ENCODE measurements at places on chromosomes 2 and 18.

GRCh38 chr2:240817496-240818292 lies 2.3 kb downstream of the KIF1A start:
- no peak for DNase-seq

- DNase-seq, result no peak
Observed at GRCh38 chr2:46669996-46670793, 190.8 kb downstream of the TMEM247 start.

DNA sequence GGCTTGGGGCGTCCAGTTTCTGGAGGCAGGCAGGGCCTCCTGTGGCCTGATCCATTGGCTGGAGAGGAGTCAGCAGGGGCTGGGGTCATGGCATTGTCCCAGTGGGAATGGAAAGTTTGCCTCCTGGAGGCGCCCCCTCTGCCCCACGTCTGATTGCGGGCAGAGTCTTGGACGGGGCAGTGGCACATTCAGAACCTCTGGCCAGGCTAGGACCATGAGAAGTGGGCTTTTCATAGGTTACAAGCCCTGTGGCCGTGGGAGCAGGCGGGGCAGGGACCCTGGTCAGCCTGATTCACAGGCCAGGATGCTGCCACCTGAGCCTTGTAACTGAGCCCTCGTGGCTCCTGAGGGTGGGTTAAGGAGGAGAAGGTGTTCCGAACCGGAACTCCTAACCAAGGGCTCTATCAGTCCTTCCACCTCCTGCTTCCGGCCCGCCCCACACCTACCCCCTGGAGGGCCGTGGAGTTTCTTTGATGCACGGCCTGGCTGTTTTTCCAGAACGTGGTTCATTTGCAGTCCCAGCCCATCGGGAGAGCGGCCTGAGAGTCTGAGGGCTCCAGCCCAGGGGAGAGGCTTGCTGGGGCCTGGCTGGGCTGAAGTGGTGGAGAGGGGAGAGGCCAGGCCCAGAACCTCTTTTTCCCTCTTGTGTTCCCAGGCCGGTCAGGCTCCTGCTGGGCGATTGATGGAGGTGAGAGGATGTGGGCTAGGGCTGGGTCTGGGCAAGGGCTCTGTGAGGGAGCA lies 43.9 kb upstream of the PLB1 start:
- DNase-seq, result no peak

- DNase-seq, result no peak
Observed at GRCh38 chr2:83808878-83809277, 650.2 kb downstream of the SUCLG1 start.

DNA sequence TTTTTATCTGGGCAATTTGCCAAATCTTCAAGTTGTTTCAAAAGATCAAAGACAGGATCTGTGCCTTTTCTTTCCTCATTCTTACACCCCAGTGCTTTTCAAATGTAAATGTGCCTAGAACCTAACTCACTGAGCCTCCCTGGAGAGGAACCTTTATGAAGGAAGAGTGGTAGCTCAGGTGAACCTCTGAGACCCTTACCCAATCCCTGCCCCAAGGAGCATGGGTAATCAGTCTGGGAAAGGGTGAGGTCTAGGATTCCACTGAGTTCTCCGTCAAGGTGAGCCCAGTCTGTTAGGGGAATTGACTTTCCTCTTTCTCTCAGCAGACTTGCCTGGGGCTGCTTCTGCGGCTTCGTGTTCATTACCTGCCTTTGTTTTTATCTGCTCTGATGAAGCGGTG lies 88.1 kb upstream of the MAP4K4 start:
- no peak for DNase-seq

DNA sequence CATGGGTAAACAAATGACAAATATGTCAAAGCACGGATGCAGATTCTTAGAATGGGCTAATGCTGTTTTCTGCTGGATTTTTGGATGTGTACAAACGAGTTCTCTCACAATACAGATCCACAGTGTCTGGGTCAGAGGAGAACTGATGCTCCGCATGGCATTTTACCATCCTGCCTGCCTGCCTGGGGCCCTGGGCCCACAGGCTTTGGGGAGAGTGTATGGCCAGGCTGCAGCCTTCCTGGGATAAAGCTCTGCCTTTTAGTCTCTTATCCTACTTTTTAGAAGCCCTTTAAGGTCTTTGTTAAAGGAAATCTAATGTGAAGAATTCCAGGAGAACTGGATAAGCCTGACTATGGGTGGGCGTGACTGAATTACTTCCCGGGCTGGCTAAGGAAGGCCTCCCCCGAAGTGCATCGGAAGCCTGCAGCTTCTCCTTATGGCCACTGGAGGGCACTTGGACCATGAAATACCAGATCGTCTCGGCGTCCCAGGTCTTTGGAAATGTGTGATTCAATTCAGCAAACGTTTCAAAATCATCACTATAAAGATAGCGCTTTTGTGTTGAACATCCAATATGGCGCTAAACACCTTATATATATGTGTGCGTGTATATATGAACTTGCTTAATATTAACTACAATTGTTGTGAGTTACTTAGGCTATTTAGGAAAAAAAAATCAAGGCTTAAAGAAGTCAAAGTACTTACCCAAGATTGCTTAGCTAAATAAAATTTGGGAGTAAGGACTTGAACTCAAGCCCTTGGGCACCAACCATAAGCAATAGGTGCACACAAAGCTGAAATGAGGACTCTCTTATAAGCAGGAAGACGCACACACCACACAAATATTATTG lies 15.2 kb upstream of the DNPEP start:
- DNase-seq, result peak; percentile 58

- DNase-seq, result no peak
Observed at GRCh38 chr2:47493317-47494035, 90.5 kb downstream of the MSH2 start.

DNA sequence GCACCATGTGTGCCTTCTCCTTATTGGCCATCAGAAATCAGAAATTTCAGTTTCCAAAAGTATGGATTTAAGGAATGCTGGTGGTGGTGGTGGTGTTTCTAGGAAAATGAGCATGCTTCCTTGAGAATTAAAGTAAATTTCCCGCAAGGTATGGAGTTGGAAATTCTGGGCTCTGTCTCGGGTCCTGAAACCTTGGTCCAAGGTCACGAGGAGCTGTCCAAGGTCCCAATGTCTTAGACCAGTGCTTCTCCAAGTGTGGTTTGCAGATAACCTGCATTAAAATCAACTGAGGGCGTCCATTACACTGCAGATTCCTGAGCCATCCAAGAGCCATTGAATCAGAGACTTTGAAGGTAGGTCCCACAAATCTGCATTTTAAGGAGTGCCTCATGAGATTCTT lies 210.9 kb upstream of the PKDCC start:
- DNase-seq, result peak; percentile 4
